ENCODE measurements at places on chromosomes 1 and 21. TPM values are rescaled to one million over a fixed set of nuclear protein-coding genes. Genes with fewer than 3 reads are reported as not detected.

ERMAP gene
- total RNA-seq, result 3.4 TPM

NPR1 gene
- 0.92 TPM for total RNA-seq

MRAP gene
- total RNA-seq, result not detected

CFHR2 gene
- total RNA-seq, result not detected

AQP10 gene
- total RNA-seq, result not detected

ADAMTS1 gene
- 0.16 TPM for total RNA-seq

GPN2 gene
- 27.9 TPM for total RNA-seq

FAAP20 gene
- 35.5 TPM for total RNA-seq

GJB5 gene
- total RNA-seq, result 0.13 TPM

LORICRIN gene
- not detected for total RNA-seq

NBPF11 gene
- 4.8 TPM for total RNA-seq

TP53BP2 gene
- total RNA-seq, result 19.8 TPM

LAPTM5 gene
- 0.18 TPM for total RNA-seq

IGSF5 gene
- total RNA-seq, result not detected

FAM163A gene
- total RNA-seq, result not detected

GPR157 gene
- total RNA-seq, result 5.3 TPM

IRF6 gene
- total RNA-seq, result 0.11 TPM

FAM43B gene
- 5.3 TPM for total RNA-seq

LCE3E gene
- total RNA-seq, result not detected

TIE1 gene
- total RNA-seq, result not detected

PADI3 gene
- total RNA-seq, result 1.3 TPM

CELA2A gene
- total RNA-seq, result not detected

FGR gene
- total RNA-seq, result 0.08 TPM

NUDT4B gene
- not detected for total RNA-seq

OLFML3 gene
- 3.7 TPM for total RNA-seq

RCSD1 gene
- total RNA-seq, result 0.08 TPM

BTBD8 gene
- 0.20 TPM for total RNA-seq

RAB25 gene
- total RNA-seq, result not detected

SLC16A1 gene
- 48.4 TPM for total RNA-seq

RSPO1 gene
- total RNA-seq, result 0.09 TPM

SYCP1 gene
- not detected for total RNA-seq

CRYAA gene
- not detected for total RNA-seq

WDR64 gene
- not detected for total RNA-seq

PCP4 gene
- not detected for total RNA-seq

S100A7 gene
- not detected for total RNA-seq

VSIG8 gene
- total RNA-seq, result not detected

SPATA21 gene
- 0.06 TPM for total RNA-seq

IL10 gene
- total RNA-seq, result not detected

SH2D1B gene
- 0.15 TPM for total RNA-seq

RNU1-4 gene
- total RNA-seq, result not detected

MAPKAPK2 gene
- 65.7 TPM for total RNA-seq

HSPG2 gene
- total RNA-seq, result 70.8 TPM

GNPAT gene
- 37.5 TPM for total RNA-seq

ATP5PO gene
- 150 TPM for total RNA-seq

CFHR3 gene
- total RNA-seq, result 0.23 TPM

MLLT11 gene
- 17.2 TPM for total RNA-seq

AGMAT gene
- 6.1 TPM for total RNA-seq

SLC1A7 gene
- not detected for total RNA-seq
